ENCODE measurements at places on chromosomes 7 and 10.

- DNase-seq, result no peak
Measured at GRCh38 chr10:69218831-69219230, 1.3 kb upstream of the HKDC1 start.

GRCh38 chr7:96273716-96274115 lies 48.2 kb downstream of the SLC25A13 start:
- no peak for DNase-seq

DNA sequence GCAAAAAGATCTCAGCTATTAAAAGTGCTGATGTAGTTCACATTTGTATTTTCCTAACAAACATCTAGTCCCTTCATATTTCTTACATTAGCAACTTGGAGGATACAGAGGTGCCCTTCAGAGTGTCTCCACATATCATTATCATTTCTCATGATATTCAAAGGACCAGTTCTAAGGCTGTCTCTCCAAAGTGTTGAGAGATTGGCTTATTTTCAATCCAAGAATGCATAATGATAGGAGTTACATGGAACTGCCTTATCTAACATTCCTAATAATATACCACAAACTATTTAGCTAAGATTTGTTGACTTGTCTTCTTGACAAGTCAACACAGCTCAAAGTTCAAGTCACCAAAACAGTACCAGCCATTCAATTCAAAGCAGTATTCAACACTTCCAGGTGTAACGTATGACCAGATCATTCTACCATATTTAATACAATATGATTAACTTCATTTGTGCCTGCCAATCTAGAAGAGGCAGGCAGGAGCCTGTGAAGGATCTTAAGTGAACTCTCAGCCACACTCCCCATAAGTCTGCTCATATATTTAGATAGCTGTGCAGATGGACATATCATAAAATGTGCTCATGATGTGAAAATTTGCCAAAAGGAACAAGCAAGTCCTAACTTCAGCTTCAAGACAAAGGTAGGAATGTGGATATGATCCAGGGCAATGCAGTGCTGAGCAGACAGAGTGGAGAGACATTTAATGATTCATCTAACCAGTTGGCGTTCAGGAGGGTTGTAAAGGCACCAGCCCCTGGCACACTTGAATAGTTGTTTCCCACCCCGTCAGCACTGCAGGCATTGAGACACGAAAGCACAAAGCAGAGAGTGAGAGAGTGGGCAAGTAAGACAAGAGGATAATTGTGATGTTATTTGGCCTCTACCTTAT lies 108.3 kb downstream of the MTERF1 start:
- no peak for DNase-seq

GRCh38 chr10:47311193-47311931 lies 10.9 kb upstream of the GDF2 start:
- DNase-seq, result peak; percentile 28

DNA sequence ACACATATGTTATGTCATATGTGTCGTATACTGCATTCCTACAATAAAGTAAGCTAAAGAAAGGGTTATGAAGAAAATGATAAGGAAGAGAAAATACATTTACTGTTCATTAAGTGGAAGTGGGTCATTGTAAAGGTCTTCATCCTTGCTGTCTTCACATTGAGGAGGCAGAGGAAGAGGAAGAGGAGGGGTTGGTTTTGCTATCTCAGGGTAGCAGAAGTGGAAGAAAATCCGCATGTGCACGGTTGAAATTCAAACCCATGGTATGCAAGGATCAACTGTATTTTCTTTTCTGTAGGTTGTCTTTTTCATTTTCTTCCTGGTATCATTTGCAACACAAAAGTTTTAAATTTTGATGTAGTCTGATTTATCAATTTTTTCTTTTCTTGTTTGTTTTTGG lies 6.3 kb downstream of the PLEKHA8 start:
- no peak for DNase-seq

GRCh38 chr7:6227294-6227846 lies 45.1 kb downstream of the CYTH3 start:
- DNase-seq, result no peak

DNA sequence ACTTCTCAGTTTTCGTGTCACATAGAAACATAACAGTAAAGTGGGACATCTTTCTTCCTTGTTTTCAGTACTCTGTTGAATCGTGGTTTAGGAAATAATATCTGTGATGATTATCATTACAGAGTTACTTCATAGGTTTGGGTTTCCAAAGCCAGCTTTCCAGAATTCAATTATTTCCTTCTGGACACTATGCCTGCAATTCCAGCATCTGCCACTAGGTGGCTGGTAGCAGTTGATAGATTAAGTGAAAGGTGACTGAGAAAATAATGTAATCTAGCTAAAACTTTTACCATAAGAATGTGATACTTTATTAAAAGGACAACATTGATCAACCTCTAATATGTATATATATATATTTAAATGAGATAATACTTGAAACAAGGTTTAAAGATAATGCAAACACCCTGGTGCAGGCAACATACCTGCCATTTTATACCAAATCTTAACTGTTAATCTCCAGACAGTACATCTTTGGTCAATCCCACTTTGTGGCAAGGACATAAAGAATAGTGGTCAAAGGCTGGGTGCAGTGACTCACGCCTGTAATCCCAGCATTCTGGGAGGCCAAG lies 102.6 kb downstream of the SH3PXD2A start:
- DNase-seq, result no peak

DNA sequence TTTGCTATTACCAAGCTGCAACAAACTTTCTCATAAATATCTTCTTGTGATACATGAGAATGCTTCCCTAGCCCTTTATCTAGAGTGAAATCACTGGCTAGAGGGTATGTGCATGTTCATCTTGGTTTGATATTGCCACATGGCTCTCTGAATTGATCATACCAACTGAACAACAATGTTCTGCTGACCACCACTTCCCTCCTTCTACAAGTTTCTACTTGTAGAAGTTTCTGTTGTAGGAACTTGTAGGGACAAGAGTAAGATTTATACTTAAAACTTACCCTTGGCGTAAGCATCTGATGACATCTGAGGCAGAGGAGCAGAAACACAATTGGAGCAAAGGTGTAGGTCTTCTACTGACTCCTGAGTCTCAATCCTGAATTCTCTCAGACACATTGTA lies 86.3 kb upstream of the FAM13C start:
- DNase-seq, result no peak

DNA sequence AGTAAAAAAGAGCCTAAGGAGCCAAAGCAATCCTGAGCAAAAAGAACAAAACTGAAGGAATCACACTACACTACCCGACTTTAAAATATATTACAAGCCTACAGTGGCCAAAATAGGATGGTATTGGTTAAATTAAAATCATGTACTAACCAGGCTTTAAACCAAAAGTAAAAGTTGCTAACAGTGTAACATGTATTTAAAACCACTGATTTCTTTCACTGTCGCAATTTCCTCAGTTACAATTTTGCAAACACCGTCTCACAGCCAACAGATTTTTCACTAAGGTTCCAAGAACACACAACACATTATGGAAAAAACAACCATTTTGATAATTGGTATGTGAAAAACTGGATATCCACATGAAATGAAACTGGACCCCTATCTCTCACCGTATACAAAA lies 74.0 kb downstream of the JMJD1C start:
- no peak for DNase-seq

DNA sequence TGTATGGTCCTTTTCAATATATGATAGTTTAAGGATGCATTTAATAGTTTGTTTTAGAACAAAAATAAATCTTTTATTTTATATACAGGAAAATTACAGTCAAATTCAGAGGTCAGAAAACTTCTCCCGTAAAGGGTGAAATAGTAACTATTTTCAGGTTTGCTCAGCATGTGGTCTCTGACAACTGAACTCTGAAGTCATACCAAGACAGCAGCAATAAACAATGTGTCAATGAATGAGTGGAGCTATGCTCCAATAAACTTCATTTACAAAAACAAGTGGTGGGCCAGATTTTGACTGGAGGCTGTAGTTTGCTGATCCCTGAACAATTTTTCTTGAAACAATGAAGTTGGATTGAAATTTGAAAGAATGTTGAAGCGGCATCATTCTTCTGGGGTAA lies 123.6 kb downstream of the ZNF248 start:
- no peak for DNase-seq

DNA sequence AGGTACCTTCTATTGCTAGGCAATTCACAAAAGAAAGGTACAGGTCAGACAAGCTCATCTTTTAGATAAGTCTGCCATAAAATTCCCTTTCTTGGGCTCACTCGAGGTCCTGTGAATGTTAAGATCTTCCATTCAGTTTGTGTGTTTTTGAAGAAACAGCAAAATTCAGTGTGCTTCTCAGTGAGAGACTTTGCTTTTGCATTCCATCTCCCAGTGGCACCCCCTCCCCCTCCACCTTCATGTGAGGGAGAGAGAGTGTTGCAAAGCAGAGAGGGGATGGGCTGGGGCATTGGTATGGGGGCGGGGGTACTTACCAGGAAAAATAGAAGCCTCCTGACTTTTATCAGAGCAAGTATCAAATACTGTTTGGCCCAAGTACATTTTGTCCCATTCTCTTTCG lies 3.8 kb upstream of the TECTB start:
- no peak for DNase-seq

DNA sequence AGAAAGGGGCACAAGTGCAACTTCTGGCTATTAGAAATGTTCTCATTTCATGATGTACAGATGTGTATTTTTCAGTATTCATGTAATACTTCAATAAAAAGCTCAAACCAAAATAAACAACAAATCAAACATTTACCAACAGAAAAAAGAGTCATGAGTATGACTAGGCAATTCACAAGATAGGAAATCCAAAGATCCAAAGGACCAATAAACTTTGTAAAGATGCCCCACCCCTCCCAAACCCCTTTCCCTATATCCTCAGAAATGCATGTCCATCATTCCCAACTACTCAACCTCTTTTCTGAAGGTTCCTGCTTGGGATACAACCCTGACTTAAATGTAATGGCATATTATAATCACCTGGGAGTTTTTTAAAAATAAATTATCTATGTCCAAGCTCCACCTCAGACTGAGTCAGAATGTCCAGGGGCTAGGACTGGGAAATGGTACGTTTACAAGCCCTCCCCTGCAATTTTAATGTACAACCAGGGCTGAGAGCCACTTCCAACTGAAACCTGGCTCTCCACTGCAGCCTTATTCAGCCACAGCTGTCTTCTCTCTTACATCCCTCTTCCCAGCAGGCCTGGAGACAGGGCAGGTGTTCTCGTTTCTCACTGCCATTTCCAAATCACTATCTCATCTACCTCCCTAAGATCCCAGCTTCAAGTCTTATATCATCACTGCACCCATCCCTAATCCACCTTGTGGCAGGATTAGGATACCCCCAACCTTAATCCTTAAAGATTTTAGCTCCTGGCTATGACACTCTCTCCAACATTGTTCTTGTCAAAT lies 36.5 kb downstream of the COA1 start:
- no peak for DNase-seq

DNA sequence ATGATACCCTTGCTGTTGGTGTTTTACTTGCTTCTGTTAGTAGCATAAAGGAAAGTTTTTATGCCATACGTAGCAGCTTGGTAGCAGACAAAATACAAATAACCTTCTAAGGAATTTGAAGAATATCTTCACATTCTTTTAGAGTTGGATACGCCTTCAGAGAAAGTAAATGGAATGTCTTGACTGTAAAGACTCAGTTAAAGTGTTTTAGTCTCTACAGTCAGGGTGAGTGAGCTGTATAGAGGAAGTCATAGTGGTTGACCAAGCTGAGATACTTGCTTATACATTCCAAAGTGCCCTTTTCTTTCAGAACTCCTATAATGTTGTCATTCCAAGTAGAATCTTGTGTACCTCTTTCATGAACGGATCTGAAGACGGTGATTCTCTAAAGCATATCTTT lies 37.7 kb downstream of the RABGEF1 start:
- no peak for DNase-seq

- no peak for DNase-seq
Measured at GRCh38 chr10:88473989-88474883, 108.9 kb downstream of the RNLS start.

GRCh38 chr7:12884033-12884432 lies 196.6 kb downstream of the ARL4A start:
- DNase-seq, result no peak

- DNase-seq, result no peak
Measured at GRCh38 chr10:133397938-133398337, 4.0 kb downstream of the MTG1 start.

DNA sequence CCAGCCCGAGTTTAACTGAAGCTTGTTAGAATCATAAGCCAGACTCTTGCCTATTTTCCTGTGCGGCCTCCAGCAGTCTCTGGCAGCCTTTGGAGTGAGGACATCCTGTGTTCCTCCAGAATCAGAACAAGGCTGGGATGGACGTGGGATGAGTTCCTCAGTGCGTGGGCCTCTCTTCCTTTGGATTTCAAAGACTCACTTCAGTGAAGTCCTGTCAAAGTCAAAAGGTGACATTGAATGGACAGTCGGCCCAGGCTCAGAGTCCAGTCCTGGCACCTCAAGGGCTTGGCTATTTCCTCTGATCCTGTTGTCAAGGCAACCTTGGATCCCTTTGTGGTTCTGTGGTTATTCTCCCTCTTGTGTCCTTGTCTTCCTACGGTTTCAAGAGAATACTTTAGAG lies 21.4 kb upstream of the SMC3 start:
- no peak for DNase-seq

GRCh38 chr10:69466689-69467088 lies 15.4 kb downstream of the TSPAN15 start:
- DNase-seq, result no peak

GRCh38 chr10:24465124-24465874 lies 256.4 kb downstream of the KIAA1217 start:
- no peak for DNase-seq

GRCh38 chr10:77532068-77532467 lies 105.5 kb downstream of the KCNMA1 start:
- DNase-seq, result no peak

DNA sequence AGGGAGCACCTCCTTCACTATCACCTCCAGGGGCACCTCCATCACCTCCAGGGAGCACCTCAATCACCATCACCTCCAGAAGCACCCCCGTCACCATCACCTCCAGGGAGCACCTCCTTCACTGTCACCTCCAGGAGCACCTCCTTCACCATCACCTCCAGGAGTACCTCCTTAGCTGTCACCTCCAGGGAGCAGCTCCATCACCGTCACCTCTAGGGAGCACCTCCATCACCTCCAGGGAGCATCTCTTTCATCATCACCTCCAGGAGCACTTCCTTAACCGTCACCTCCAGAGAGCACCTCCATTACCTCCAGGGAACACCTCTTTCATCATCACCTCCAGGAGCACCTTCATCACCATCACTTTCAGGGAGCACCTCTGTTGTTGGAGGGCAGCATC lies 103.0 kb downstream of the DNAJB6 start:
- DNase-seq, result no peak

DNA sequence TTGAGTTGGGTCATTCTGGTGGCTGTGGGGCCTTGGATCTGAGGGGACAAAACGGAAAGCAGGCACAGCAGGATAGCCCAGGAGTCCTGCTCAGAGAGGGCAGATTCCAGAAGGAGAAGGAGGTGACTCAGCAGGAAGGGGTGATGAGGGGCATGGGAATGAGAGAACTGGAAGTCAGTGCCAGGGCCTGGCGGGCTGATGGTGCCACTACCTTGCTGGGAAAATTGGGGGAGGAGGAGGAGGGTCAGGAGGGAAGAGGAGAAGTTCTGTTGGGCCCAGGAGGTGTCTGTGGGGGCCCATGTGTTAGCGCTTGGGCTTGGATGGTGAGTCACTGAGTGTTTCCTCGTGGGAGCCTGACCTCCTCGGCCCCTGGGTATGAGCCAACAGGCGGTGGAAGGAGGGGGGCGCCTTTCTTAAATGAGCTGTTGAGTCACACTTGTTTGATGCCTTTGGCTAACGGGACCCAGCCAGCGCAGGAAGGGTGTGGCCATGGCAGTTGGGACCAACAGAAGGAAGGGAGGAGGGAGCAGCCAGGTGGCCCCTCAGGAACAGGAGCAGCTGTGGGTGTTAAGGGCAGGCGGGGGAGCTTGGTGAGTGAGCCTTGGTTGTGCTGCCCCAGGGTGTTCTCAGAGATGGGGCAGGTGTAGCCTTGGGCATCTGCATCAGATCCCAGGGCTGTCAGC lies 130.0 kb upstream of the BTBD16 start:
- no peak for DNase-seq
